ENCODE measurements at places on chromosomes 16 and 17.

DNA sequence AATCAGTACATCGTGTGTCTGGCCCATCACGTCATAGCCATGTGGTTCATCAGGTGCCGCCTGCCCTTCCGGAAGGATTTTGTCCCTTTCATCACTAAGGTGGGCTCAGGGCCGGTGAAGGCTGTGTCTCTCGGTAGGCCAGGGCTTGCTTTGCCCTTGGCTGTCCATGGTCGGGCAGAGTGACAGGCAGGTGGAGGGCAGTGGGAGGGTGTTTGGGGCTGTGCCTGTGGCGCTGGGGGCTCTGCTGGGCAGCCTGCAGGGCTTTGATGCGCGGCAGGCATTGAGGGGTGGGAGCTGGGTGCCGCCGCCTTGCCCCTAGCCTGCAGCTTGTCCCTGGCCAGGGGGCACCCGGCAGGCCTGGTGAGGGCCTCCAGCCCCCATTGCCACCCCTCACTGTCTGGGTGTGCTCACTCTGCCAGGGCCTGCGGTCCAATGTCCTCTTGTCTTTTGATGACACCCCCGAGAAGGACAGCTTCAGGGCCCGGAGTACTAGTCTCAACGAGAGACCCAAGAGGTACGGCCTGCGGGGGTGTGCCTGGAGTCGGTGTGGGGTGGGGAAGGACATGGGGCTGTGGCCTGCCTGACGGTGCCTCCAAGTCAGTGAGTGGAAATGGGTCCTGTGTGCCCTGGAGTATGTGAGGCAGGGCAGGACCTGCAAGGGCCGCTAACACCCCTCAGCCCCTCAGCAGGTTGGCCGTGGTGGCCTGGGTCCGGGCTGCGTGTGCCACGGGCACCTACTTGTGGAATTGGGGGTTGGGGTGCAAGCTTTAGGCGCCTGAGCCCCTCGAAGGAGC lies 28.5 kb downstream of the TSC2 start:
- DNase-seq: no peak

DNA sequence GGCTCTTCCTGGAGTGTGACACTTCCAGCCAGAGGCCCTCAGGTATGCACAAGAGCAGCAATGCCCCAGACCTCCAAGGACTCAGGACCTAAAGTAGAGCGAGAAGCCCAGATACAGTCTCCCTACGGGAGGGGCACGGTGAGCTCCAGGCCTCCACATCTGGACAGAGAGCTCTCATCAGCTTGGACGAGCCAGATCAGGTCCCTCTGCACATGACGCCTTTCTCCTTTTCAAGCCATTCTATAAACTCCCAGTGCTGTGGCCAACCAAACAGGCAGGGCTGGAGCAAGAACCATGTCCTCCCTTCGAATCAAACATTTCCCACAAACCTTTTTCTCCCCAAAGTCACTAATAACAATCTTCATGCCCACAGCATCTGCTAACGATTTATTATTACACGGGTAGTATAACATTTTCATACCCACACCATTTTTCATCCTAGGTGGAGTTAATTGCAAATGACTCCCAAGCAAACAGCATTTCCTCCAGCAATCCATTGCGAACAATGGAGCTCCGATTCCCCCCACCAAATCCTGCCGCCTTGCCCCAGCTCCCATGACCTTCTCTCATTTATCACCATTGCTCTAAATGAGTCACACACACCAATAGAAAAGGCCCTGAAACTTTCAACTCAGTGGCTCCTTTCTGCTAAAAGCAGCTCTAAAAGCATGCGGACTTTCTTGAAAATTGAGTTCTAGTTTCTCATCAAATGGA lies 24.2 kb upstream of the NLRP1 start:
- no peak for DNase-seq

- no peak for DNase-seq
Measured at GRCh38 chr17:59641799-59642484, 22.2 kb downstream of the CLTC start.

GRCh38 chr17:75909812-75910274 lies 5.2 kb upstream of the MRPL38 start:
- no peak for DNase-seq

DNA sequence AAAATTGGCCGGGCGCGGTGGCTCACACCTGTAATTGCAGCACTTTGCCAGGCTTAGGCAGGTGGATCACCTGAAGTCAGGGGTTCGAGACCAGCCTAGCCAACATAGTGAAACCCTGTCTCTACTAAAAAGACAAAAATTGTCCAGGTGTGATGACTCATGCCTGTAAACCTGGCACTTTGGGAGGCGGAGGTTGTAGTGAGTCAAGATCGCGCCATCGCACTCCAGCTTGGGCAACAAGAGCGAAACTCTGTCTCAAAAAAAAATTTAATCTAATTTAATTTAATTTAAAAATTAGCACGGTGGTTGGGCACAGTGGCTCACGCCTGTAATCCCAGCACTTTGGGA lies 1.6 kb upstream of the HBQ1 start:
- no peak for DNase-seq

GRCh38 chr17:4539576-4540223 lies 15.5 kb downstream of the MYBBP1A start:
- no peak for DNase-seq

DNA sequence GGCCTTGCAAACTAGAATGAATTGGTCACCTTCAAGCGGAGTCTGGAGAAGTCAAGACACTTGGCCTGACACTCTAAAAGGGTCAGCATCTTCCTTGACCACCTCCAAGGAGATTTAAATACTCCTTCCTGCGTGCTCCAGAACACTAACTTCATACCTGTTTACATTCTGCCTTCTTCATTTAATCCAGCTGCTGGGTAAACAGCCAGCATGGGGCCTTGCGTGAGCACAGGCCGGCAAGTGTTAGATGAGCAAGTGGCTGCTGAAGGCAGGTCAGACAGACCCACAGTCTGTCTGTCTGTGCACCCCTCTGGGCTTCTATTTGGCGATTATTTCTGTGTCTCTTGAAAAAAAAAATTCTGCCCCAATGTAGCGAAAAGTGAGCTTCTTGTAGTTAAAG lies 153.8 kb downstream of the MSI2 start:
- DNase-seq: no peak

- peak; percentile 80 for DNase-seq
Measured at GRCh38 chr16:1414532-1415260, at the start of gene UNKL. TSS of gene UNKL (minus strand) at chr16:1414704. CDS start at chr16:1414691, 13 bp downstream.

- DNase-seq: no peak
Measured at GRCh38 chr17:43341715-43342588, 56.8 kb upstream of the ARL4D start.

- no peak for DNase-seq
Measured at GRCh38 chr16:1180549-1181403, 27.9 kb downstream of the CACNA1H start.

DNA sequence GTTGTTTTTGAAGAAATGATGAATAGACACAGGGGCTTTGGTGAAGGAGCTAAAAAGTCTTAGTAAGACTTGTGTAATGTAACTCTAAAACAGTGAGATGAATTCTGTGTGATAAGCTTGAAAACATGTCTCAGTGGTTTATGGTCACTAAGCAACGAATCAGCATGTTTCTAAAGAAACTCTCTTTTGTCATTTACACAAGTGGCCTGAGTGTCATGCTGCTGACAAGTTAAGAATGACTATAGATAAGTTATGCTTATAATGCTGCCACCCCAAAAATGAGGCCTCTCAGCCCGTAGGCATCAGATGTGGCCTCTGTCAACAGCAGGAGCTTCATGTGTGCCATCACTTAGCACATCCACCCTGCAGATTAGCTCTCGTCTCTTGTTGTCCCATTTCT lies 8.7 kb downstream of the COX10 start:
- no peak for DNase-seq

DNA sequence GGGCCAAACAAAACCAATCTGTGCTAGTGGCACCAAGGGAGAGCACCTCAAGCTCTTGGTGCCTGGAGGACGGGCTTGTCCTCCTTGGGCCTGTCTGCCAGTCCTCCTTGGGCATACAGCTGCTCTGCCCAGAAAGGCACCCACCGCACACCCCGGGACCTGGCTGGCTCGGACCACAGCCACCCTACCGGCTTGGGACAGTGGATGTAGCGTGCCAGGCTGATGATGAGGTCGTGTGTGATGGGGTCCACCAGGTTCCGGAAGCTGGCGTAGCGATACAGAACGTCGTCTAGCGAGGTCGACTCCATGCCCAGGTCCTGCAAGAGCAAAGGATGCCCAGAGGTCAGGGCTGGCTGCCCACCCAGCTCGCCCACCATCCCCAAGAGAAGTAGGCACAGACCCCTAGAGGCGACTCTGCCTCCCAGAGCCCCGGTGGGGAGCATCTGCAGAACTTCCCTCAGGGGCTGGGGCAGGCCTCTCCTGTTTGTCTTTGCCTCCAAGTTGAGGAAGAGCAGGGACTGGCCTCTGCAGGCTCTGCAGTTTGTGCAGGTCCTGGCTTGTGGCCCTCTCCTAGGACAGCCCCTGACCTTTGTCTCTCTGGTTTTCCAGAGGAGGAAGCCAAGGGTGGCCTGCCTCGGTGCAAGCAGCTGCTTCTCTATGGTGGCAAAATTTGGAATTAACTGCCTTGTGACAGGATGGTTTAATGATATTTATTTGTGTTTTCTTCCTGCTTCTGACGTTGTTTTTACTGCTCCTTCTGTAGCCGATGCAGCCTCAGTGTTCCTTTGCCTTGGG lies 29.7 kb downstream of the LRRC75A start:
- DNase-seq: no peak

DNA sequence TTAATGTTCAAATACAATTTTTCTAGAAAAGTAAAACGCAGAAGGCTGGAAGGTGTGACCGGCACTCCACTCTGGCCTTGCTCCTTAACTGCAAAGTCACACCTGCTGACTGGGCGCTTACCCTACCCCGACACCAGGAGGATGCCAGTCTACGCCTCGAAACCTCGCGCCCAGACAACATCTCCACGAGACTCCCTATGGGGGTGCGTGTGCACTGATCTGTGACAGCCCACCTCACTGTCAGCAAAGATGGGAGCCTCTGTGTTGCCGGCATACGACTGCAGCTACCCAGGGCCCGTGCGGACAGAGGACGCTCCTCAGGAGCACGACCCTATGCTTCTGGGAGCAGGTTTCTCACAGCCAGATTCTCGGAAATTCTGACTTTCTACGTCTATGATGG lies 26.1 kb downstream of the MAP1LC3B start:
- no peak for DNase-seq

DNA sequence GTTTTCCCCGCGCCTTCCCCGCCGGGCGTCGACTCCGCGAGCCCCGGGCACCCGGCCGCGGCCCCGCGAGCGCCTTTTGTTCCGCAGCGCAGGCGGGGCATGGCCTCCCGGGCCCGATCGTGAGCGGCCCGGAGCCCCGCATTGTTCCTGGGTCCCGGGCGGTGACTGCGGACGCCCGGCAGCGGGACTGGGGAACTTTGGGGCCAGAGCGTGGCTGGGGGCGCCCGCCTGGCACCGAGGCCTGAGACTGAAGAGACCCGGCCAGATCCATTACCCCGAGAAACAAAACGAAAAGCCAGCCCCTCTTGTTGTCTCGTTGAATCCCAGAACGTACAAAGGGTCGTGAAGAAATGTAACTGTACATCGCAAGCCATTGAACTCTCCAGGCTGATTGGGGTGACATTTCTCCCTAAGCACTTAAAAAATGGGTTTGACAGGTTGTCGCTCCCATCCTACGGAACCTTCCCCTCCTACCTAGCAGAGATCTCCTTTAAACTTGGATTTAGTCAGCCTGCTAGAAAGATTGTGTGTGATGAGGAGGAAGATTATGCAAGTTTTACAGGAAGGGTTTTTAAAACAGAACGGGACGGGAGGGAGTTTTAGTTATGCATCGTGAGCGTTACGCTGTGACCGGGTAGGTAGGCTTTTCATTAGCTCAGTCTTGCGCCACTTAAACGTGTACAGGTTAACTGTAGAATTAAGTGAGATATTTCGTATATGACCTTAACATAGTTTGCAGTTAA lies 825 bp downstream of the METTL9 start:
- DNase-seq: no peak

GRCh38 chr17:75762513-75763268 lies 2.3 kb downstream of the GALK1 start:
- DNase-seq: no peak

DNA sequence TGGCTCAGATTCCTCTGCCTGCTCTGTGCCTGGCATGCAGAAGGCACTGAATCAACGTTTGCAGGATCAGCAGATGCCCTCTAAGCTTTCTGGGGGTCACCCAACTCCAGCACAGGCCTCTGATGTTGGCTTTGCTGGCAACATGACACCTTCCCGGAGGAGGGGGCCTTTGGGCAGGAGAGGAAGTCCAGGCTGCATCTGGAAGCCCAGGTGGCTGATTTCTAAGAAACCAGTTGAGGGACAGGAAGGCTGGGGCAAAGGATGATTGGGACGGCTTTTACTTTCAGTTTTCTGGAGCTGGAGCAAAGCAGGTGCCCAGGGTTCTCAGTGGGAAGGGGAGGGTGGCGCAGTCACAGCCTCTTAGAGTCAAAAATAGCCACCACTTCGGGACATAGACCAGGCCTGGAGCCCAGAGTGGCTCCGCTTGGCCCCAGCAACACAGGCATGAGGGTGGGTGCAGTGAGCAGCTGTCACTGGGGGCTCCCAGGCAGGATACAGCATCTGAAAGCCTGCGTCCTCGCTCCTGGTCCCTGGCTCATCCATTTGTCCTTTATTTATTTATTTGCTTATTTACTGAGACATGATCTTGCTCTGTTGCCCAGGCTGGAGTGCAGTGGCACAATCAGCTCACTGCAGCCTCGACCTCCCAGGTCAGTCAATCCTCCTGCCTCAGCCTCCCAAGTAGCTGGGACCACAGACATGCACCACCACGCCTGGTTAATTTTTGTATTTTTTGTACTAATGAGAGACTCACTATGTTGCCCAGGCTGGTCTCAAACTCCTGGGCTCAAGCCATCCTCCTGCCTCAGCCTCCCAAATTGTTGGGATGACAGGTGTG lies 15.1 kb downstream of the SOCS1 start:
- DNase-seq: no peak

- no peak for DNase-seq
Measured at GRCh38 chr16:76749780-76750375, 441.1 kb upstream of the MON1B start.

- no peak for DNase-seq
Measured at GRCh38 chr17:29003289-29003688, 2.5 kb downstream of the SEZ6 start.

- peak; percentile 21 for DNase-seq
Measured at GRCh38 chr16:81445143-81445961, 744 bp downstream of the CMIP start.

DNA sequence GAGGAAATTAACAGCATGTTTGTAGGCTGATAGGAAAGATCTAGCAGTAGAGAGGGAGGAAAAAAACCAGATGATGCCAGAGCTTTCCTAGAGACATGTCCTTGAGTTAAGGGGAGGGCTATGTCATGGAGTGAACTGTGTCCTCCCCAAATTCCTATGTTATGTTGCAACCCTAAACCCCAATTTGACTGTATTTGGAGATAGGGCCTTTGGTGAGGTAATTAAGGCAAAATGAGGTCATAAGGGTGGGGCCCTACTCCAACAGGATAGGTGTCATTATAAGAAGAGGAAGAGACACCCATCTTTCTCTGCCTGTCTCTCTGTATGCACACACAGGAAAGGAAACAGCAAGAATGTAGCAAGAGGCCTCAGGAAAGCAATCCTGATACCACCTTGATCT lies 195.3 kb upstream of the AXIN2 start:
- no peak for DNase-seq

- peak; percentile 56 for DNase-seq
Measured at GRCh38 chr16:70454222-70455034, at the start of gene FCSK. TSS of gene FCSK (plus strand) at chr16:70454595. CDS start at chr16:70463191, 8,596 bp downstream.

GRCh38 chr16:65119435-65119834 lies 2.4 kb downstream of the CDH11 start:
- no peak for DNase-seq
